ENCODE measurements at places on chromosomes 6 and 20.

DNA sequence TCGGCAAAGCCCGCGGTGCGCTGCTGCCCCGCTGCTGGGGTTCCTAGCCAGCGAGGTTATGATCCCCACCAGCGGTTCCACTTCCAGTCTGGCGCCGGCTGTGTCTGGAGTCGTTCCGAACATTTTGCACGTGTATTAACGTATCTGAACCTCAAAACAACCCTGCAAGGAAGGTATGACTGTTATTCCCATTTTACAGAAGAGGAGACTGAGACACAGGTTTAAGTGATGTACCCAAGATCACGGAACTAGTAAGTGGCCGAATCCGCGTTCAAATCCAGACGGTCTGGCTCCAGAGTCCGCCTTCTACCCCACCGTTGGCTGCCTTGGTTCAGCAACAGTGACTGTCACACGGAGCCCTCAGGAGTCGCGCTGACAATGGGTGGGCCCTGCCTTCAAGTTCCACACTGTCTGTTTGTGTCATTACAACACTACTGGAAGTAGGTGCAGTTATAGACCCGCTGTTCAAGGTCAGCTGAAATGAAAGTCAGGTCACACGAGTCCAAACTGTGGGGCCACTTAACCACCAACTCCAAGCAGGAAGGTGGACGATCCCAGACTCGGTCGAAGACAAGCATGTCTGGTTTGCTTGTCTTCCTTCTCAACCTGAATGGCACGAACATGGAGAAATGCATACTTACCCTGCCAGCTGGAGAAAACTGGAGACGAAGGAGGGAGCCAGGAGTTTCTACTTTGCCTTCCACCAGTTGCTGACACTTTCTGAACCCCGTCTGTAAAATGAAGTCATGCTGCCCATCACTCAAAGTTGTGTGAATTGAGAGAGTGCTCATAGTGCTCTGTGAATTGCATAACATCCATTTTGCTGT is 803 bp upstream of the SRXN1 start:
- DNase-seq, result no peak

DNA sequence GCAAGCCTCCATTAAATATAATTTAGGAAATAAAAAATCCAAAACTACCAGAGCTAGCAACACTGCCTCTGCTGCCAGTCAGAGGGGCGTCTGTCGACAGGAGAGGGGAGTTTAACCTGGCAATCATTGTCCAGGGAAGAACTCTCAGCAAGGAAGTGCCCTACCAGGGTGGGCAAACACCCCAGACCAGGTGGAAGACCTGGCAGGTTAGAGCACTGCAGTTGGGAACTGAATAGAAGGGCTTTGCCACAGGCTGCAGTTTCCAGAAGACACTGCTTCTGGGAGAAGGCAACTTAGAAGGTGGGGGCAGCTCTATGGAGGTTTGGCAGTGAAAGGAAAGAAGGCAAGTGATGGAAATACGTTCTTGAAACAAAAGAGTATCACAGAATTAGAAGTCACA is 11.5 kb downstream of the NAPB start:
- no peak for DNase-seq

GRCh38 chr20:44885392-44886265 is at the start of gene YWHAB:
TSS of gene YWHAB (plus strand) at chr20:44885705. CDS start at chr20:44901534, 15,829 bp downstream.
- DNase-seq, result peak; percentile 99

GRCh38 chr6:33770124-33770832 is 18.7 kb downstream of the LEMD2 start:
- no peak for DNase-seq

GRCh38 chr6:74671558-74672025 is 534.3 kb downstream of the COL12A1 start:
- no peak for DNase-seq

GRCh38 chr6:52724406-52725121 is 38.7 kb downstream of the GSTA2 start:
- peak; percentile 11 for DNase-seq

GRCh38 chr6:129292836-129293235 is 409.9 kb downstream of the LAMA2 start:
- DNase-seq, result no peak

- DNase-seq, result no peak
Measured at GRCh38 chr6:77454386-77454785, 8.9 kb downstream of the HTR1B start.

GRCh38 chr6:110636781-110637180 is 160.4 kb upstream of the SLC22A16 start:
- no peak for DNase-seq

GRCh38 chr20:32534661-32535240 is 50.4 kb downstream of the NOL4L start:
- no peak for DNase-seq

- DNase-seq, result peak; percentile 56
Measured at GRCh38 chr6:3997177-3997770, 81.7 kb downstream of the FAM217A start.

DNA sequence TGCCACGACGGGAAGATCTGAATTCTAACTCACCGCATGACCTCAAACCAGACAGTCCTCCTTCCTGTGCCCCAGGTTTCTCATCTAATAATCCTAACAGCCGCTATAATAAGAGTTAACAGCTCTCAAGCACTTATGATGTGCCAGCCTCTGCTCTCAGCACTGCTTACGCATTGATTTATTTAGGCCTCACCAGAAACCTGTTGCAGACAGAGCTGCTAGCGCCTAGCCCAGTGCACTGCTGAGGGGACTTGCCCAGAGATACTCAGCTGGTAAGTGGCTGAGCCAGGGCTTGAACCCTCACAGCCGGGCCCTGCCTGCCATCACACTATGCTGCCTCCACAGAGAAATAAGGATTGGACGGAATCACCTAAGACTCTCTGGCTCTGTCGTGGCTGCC is 37.7 kb downstream of the GRM4 start:
- DNase-seq, result no peak

GRCh38 chr6:161242113-161242512 is 31.7 kb downstream of the AGPAT4 start:
- DNase-seq, result no peak

GRCh38 chr6:35552285-35552917 is 39.7 kb upstream of the TULP1 start:
- DNase-seq, result no peak

DNA sequence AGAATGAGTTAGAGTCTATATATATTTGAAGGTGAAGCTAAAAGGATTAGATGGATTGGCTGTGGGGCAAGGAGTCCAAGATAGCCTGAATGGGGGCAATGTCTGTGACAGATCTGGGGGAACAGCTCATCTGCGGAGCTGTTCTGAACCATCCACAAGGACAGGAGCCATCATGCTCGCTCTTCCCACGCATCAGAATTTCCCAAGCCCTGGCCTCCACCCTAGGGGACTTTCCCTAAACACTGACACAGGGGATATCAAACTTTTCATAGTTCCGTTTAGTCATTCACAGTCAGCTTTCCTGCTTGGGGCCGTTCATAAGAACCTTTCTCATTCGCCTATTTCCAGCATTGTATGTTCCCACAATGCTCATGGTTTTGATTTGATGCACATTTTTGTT is 37.6 kb upstream of the CCN6 start:
- no peak for DNase-seq

DNA sequence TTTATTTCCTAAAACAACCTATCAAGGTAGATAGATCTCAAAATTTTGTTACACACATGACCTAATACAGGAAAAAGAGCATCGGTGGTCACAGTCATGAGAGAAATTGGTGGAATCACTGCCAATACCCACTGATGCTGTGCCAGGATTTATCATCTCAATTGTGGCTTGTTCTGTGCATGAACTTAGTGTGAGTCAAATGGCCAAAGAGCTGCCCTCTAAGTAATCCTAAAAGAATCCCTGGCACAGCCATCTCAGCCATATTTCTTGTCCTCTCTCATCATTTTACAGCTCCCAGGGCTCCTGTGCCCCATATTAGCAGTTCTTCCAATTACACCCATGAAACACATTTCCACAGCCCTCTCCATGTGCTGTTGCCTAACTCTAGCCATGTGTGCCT is 6.1 kb downstream of the GSTA5 start:
- DNase-seq, result no peak

GRCh38 chr6:16360365-16360764 is 122.0 kb downstream of the GMPR start:
- DNase-seq, result no peak

DNA sequence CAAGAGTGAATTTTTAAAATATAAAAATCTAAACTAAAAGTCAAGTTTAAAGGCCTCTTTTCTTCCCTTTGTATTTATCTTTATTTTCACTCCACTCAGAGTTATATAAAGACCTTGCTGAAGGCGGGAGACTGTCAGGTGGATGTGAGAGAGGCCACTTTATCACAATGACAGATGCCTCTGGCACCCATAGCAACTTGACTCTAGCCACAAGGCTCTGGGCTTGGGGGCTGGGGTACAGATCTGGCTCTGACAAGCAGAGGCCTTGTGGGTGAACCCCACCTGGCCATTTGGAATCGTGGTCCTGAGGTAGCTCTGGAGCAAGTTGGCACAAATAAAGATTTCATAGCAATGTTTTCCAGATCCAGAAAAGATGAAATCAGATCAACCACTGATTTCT is 417.2 kb downstream of the RFPL4B start:
- DNase-seq, result no peak

DNA sequence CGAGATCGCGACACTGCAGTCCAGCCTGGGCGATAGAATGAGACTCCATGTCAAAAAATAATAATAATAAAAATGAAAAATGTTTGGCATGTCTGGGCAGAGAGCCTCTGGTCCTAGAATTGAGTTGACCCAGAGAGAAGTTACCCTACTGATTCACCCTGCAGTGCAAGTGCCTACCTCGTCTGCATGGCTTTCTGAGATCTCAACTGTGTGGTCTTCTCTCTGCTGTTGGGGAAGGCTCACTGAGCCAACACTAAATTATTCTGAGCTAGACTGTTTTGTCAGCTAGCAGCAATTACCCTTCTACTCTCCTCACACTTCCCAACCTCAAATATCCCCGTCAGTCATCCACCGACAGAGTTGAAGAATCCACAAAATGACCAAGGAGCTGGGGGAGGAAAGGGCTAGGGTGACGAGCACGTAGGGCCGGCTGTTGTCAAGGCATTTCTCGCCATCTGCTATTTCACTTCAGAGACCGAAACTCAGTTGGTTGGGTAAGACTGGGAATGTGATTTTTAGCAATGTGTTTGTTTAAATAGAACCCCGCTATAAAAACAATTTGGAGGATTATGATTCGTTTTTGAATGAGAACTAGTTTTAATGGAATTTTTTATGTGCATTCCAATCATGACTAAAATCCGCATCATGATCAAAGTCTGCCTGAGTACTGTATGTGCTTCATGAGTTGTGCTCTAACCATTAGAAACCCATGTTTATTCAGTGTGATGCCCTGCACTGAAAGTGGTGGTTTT is 9.4 kb downstream of the MAS1 start:
- DNase-seq, result no peak

- no peak for DNase-seq
Measured at GRCh38 chr6:90136176-90136575, 160.5 kb downstream of the BACH2 start.

GRCh38 chr20:16001286-16001685 is 572.0 kb downstream of the KIF16B start:
- DNase-seq, result no peak

GRCh38 chr6:108796875-108797274 is 51.3 kb upstream of the ARMC2 start:
- no peak for DNase-seq

DNA sequence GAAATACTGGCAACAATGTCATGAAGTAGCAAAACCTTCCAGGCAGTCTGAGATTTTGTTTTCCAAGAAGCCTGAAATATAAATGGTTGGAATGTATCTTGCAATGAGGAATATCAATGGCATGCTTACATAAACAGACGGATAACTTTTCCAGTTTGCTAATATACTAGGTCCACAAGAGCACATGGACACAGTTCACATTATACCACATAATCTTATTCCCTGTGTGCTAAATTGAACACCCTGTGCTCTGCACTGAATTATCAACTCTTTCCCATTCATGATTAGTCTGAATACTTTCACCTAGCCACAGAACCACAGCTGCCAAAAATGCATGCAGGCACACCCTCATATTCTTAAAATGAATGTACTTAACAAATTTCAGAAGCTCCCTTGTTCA is 274.3 kb downstream of the COL12A1 start:
- DNase-seq, result peak; percentile 66

DNA sequence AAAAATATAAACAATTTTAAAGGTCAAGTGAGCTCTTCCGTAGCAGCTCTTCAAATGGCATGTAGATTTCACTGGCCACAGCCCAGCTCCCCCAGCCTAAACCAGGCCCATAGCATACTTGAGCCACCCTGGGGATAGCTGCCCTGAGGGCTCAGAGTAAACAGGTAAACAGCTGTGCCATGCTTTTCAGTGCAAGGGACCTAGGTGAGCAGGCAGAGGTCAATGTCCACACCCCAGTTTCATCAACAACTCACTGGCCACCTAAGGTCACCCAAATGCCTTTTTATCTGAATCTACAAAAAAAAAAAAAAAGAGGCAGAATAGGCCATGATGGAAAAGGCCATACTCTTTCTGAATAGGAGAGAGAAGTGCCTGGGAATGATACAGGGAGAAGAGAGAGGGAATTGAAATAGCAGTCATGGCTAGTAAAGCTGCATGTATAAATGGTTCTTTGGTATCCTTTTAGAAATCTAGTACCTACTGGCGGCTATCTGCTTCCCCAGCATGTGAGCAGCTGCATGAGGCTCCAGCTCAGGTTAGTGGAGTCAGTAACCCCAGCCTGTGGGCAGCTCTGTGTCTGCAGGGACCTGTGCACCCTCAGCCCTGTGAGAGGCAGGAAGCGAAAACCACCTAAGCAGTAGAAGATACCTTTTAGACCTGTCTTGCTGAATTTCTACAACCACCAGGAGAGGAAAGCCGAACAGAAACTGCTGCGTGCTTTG is 77.0 kb downstream of the FOXA2 start:
- DNase-seq, result no peak

DNA sequence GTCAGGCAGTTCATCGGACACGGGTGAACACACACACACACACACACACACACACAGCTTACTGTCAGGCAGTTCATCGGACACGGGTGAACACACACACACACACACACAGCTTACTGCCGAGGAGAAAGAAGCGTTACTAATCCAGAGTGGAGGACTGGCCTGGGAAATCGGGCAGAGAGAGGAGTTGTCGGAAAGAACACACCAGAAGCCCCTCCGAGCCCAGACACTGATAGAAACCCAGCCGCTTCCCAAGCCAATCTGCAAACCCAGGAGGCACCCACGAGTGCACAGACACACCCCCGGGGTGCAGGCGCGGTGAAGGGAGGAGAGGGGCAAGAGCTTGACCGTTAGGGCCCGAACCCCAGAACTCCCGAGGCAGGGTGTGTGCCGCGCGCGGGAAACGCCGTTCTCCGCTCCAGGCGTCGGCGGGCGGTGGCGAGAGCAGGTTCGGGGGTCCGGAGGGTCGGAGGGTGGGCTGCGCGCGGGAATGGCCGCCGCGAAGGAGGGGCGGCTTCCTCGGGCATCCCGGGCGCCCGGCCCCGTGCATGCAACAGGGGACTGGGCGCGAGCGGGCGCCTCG is 636 bp downstream of the ELOVL2 start:
- peak; percentile 73 for DNase-seq

- DNase-seq, result no peak
Measured at GRCh38 chr6:145012039-145012662, 723.2 kb downstream of the EPM2A start.
